ENCODE measurements at places on chromosomes 12 and 14. TPM values are rescaled to one million over a fixed set of nuclear protein-coding genes. Genes with fewer than 3 reads are reported as not detected.

DNA sequence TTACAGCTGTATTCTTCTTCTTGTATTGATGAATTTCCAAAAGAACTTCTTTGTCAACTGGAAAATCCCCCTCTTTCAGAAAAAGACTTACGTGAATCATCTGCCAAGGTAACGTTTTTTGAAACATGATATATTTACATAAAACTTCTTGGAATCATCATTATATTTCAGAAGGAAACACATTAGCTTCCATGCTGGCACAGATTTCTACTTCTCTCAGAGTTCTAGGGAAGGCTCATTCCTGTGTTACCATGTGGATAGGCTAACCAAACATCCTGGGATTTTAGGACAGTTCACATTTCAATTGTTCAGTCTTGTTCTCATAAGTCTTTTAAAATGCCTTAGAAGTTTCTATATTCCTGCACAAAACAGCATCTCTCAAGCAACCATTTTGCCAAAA lies 120.3 kb upstream of the NEDD1 start:
- no peaks in the 10 kb centered on the region for H3K27me3 ChIP-seq
- no peak overlapping the region for H3K27ac ChIP-seq
- H3K4me1 ChIP-seq: no peaks in the 10 kb centered on the region
- DNase-seq: no peak
- H3K36me3 ChIP-seq: no peaks in the 10 kb centered on the region

- no peak for DNase-seq
- no peaks in the 10 kb centered on the region for H3K36me3 ChIP-seq
- H3K4me3 ChIP-seq: peak overlapping the region; percentile 26
- H3K27me3 ChIP-seq: no peaks in the 10 kb centered on the region
- peaks cover 15% of the 10 kb centered on the region for H3K4me1 ChIP-seq
These were observed 103.2 kb upstream of the DIO3 start for GRCh38 chr14:101457936-101458740.

GRCh38 chr12:109612975-109613502 lies 39.4 kb downstream of the MVK start:
- no peaks in the 10 kb centered on the region for H3K36me3 ChIP-seq
- H3K4me1 ChIP-seq: no peaks in the 10 kb centered on the region
- H3K4me3 ChIP-seq: no peak overlapping the region
- H3K27ac ChIP-seq: no peak overlapping the region
- no peak for DNase-seq

- H3K27ac ChIP-seq: no peak overlapping the region
- H3K36me3 ChIP-seq: no peaks in the 10 kb centered on the region
- no peak overlapping the region for H3K4me3 ChIP-seq
These were observed 8.5 kb downstream of the SLC38A1 start for GRCh38 chr12:46260124-46260912.

DNA sequence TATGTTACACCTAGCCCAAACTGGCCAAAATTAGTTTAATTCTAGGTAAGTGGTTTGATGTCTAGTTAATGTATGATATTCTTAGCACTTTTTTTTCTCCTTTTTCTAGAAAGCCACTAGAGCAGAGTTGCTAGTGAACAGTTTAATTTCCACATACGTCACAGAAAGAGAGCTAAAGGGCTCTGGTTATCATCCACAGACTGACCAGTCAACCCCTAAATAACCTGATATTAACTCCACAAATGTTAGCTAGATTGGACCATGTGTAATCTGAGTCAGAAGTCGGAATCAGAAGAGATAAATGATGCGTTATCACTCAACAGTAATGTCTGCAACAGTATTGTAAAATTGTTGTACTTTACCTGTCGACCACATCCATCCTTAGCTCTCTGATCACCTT lies 74.9 kb downstream of the USP15 start:
- H3K4me3 ChIP-seq: no peak overlapping the region
- DNase-seq: no peak
- H3K27me3 ChIP-seq: no peaks in the 10 kb centered on the region
- no peaks in the 10 kb centered on the region for H3K36me3 ChIP-seq
- no peaks in the 10 kb centered on the region for H3K4me1 ChIP-seq

DNA sequence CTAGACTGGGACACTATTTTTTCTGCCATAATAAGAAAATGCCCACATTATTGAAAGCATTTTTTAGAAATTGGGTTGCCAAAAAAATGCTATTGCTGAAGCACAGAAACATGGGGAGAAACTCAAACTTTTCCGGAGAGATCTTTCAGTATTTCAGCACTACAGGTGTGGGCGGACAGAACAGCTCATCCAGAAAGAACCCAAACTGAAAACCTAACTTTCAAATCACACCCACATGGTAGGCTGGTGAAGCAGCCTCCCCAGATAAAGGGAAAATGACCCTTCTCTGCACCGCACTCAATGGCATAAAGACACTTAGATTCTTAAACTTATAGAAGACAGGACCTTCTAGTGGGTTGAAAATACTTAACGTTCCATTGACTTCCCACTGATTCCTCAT lies 62.3 kb upstream of the TMPO start:
- no peak overlapping the region for H3K4me3 ChIP-seq
- no peak for DNase-seq
- no peaks in the 10 kb centered on the region for H3K27me3 ChIP-seq
- no peaks in the 10 kb centered on the region for H3K36me3 ChIP-seq

GRCh38 chr14:24136684-24137528 lies 912 bp downstream of the PSME1 start:
- H3K4me1 ChIP-seq: peaks cover 24% of the 10 kb centered on the region
- peak overlapping the region; percentile 97 for H3K4me3 ChIP-seq
- DNase-seq: no peak
- no peaks in the 10 kb centered on the region for H3K27me3 ChIP-seq
- peak overlapping the region; percentile 87 for H3K27ac ChIP-seq

The PRPF40B gene
- total RNA-seq: 10.8 TPM

DNA sequence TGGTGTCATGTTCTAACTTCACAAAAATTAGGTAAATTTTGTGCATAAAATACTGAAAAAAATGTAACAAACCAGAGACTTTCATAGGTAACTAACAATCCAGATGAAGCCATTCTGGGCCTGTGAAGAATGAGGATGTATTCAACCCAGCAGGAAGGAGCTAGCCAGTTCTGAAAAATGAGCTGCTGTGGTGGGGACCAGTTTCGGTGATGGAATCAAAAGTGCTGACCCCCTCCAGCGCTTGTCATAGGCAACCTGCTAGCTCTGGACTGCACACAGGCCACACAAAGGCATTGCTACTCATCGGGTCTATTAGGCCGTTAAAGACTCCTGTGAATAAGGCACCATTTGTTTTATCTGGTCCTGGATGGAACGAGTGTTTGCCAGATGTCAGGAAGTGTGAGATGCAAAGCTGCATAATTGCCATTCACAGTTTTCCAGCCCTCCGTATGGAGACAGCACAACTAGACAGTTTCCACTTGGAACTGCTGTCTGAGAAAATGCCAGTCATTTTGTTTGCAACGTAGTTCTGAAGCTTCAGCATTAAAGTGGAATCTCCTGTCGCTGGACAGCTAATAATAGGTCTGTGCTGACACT lies 3.3 kb upstream of the RIMBP2 start:
- H3K4me1 ChIP-seq: peaks cover 12% of the 10 kb centered on the region
- H3K4me3 ChIP-seq: no peak overlapping the region
- no peak overlapping the region for H3K27ac ChIP-seq
- no peaks in the 10 kb centered on the region for H3K36me3 ChIP-seq
- no peaks in the 10 kb centered on the region for H3K27me3 ChIP-seq

- DNase-seq: peak; percentile 61
- H3K27ac ChIP-seq: no peak overlapping the region
- H3K4me1 ChIP-seq: no peaks in the 10 kb centered on the region
These were observed 11.9 kb upstream of the BCL7A start for GRCh38 chr12:122009741-122010140.

DNA sequence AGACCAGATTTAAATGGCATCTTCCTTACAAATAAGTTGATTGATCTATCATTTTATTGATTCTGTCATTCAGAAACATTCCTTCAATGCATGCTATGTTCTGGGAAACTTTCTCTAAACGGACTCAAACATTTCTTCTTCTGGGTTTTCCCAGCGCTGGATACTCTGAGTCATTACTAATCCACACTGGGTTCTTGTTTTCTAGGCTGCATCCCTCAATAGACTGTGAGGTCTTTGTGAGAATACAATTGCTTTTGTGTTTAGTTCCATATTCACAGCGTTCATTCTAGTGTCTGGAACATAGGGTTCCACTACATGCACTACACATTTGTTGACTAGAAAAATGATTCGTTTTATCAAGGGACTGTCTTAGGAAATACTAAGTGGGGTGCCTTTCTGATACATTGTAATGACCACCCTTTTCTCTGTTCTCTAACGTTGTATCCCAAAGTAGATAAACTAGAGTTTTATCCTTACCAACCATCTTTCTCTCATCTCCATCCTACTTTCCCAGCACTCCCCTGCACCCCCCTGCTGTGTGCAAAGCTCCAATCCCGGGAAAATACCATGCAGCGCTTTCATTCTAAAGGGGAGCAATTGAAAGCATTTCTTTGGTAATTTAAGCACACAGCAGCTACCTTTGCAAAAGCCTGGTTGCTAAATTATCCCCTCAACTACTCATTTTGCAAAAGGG lies 878.7 kb downstream of the DIO2 start:
- no peaks in the 10 kb centered on the region for H3K36me3 ChIP-seq
- no peak for DNase-seq
- H3K27ac ChIP-seq: no peak overlapping the region
- no peaks in the 10 kb centered on the region for H3K4me1 ChIP-seq
- H3K4me3 ChIP-seq: no peak overlapping the region

DNA sequence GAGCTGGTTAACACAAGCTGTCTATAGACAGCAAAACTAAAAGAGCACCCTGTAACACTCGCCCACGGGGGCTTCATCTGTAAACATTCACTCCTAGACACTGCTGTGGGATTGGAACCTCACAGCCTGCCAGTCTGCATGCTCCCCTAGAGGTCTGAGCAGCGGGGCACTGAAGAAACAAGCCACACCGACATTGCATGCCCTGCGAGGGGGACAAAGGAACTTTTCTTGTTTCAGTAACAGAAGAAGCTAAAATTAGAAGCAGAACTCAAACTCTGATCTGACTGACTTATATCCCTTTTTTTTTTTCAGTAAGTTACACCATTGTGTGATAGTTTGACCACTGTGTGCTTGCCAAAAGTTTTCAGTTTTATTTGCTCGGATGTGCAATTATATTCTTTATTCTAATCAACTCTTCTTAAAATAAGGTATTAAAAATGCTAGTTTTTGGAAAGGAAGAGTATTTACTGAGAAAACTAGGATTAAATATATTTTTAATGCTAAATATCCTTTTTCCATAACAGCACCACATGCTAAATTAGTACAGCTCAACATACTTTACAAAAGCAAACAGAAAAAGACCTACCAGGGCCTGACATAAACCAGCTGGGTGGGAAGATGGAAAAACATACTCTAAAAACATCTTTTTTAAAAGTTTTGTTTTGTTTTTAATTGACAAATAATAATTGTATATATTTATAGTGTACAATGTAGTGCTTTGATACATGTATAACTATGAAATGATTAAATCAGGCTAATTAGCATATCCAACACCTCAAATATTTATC lies 100.2 kb downstream of the EPS8 start:
- H3K4me3 ChIP-seq: no peak overlapping the region
- H3K27ac ChIP-seq: peak overlapping the region; percentile 40
- peaks cover 22% of the 10 kb centered on the region for H3K4me1 ChIP-seq
- no peaks in the 10 kb centered on the region for H3K36me3 ChIP-seq
- H3K27me3 ChIP-seq: no peaks in the 10 kb centered on the region
- DNase-seq: no peak

The USP44 gene
- 4.2 TPM for total RNA-seq

The ACOT4 gene
- total RNA-seq: 1.3 TPM

DNA sequence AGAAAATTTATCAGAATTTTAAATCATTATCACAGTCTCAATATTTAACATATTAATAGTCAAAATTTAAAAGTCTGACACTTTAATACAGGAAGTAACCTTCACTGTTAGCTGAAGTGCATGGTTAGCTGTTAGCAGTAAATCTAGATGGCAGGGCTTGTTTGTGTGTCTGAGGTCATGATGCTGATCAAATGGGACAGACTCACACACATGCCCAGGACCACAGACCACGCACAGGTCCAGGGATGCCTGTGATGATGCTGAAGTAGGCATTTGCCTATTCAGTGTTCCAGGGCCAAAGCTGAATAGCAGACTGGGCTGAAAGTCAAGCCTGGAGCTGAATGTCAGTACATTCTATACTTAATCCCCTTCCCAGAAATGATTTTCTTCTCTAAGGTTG lies 20.5 kb downstream of the FNTB start:
- H3K4me3 ChIP-seq: no peak overlapping the region
- peaks cover under 1% of the 10 kb centered on the region for H3K36me3 ChIP-seq
- H3K27me3 ChIP-seq: no peaks in the 10 kb centered on the region

DNA sequence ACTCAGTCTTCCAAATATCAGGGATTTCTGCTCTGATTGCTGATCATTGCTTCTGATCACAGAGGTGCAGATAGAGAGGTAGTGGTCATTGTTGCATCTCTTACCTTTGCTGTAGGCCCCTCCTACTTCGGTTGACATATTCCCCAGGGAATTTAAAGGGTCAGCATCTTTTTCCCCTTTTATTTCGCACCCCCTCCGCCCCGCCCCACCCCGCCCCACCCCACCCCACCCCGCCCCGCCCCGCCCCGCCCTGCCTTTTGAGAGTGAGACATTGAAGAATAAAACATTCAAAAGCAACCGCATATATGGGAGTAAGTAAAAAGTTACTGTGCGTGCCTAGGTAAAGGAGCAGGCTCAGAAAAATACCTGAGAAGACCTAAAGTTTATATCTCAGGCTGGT lies 463.9 kb downstream of the BTG1 start:
- no peak for DNase-seq
- no peaks in the 10 kb centered on the region for H3K27me3 ChIP-seq
- no peak overlapping the region for H3K27ac ChIP-seq
- H3K36me3 ChIP-seq: no peaks in the 10 kb centered on the region
- H3K4me3 ChIP-seq: no peak overlapping the region
- H3K4me1 ChIP-seq: no peaks in the 10 kb centered on the region

DNA sequence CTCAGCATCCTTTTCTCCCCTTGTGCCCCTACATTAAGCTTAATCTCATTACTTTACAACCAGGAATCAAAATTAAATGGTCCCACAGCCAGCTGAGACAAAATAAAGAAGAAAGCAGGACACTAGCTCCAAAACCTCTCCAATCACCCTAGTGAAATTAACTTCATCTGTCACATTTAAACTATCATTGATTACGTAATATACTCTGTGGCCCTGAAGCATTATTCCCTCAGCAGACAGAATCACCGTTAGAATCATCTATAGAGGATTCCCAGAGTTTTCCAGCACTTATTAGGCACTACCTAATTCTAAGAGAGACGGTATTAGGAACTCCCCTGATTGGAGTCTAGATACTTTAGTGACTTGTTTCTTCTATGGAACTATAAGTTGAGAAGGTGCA lies at the start of gene OR4K17:
Gene OR4K17 (plus strand): TSS at position 302 of the 400 bp plus-strand sequence. CDS start 6,761 bp downstream, outside the sequence.
- H3K36me3 ChIP-seq: no peaks in the 10 kb centered on the region
- DNase-seq: no peak
- no peak within 1 kb of the TSS for H3K27ac ChIP-seq
- H3K4me3 ChIP-seq: no peak within 1 kb of the TSS
- no peaks in the 10 kb centered on the region for H3K27me3 ChIP-seq

The PTPRR gene
- total RNA-seq: 0.30 TPM

DNA sequence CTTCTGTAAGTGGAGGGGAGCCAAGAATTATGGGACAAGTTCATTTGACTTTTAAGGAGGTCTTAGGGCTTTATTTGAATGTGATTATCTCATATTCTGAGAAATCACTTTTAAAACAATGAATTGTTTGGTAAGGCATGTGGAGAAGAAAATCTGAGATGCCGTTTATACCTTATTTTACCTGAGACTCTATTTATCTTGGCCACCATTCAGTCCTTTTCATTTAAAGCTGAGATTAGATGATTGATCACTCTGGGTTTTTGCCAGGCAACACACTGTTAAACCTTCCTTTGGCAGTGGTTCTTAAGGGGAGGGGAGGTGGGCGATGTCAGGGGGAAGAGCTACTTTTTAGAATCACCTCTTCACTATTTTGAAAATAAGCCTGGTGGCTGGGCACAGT lies 11.4 kb downstream of the CAND1 start:
- H3K27ac ChIP-seq: no peak overlapping the region
- H3K36me3 ChIP-seq: no peaks in the 10 kb centered on the region
- H3K4me1 ChIP-seq: peaks cover 28% of the 10 kb centered on the region
- H3K4me3 ChIP-seq: no peak overlapping the region
- H3K27me3 ChIP-seq: no peaks in the 10 kb centered on the region

Data from upper lobe of left lung (tissue), 6 donors.